ENCODE measurements at places on chromosomes 13 and 19.
A peak's percentile ranks its signal among the peaks of the same experiment; 100 is the strongest.

GRCh38 chr13:100646030-100646673, 28.4 kb downstream of the TMTC4 start:
- DNase-seq: peak; percentile 9

DNA sequence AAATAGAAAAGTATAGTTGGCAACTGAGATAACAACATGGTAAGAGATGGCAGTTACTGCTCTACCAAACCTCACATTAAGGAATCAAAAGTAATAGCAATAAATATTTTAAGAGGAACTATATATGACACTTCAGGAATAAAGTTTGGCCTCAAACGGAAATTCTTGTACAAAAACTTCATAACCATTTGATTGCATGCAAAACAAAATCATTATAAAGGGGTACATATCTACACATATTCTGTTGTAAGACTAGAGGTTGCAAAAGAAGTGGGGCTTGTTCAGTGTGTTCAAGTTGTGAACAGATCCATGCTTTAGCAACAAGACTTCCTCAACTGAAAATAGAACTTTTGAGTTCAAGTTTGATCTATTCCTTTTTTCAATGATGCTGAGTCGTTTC, 133.5 kb upstream of the MIR17HG start:
- no peak for DNase-seq

- DNase-seq: no peak
Observed at GRCh38 chr13:23688336-23688735, 118.1 kb downstream of the TNFRSF19 start.

DNA sequence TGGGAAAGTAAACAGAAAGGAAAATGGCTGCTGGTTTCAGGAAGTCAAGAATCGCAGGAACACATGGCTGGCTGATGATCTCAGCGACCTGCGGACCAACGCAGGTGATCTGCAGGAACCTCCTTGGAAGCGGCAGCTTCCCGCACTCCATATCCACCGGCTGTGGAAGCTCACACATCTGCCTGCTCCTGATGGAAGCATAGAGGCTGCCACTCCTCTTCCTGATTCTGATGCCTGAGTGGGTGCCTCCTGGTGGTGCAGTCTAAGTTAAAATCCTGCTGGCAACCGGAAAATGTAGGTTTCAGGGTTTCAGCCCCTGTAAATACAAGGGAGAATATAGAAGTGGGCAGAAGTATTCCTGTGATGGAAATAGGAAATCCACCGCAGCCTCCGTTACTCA, 75.5 kb downstream of the TNFSF13B start:
- no peak for DNase-seq

- no peak for DNase-seq
Observed at GRCh38 chr19:28208745-28209144, 1004.2 kb downstream of the UQCRFS1 start.

DNA sequence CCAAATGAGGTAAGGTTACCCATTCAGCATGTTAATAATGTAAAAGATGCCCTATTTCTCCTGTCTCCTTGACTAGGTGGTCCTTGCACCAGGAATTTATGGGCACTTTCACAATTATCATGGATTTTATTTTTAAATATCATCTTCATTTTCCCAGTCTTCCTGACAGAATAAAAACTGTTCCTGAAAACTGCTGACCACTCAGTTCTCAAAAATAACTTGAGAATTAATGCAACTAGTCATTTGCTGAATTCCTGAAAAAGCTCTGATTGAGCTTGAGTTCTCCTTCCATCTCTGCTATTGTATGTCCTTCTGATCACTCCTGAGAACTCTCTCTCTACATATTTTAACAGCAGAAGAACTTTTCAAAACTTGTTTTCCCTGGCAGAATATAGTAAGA, 55.0 kb downstream of the DCLK1 start:
- no peak for DNase-seq

Data from HEK293T (cell line).